A549 treated with Hydrocortisone at 1 μM for 4 hours (cell line): ENCODE measurements at places on chromosomes 6 and 20. TPM values are rescaled to one million over a fixed set of nuclear protein-coding genes. Genes with fewer than 3 reads are reported as not detected.

Gene PSORS1C2
- 0.09 TPM in 1 of 5 replicates, not detected in the others for total RNA-seq

Gene SLC22A16
- total RNA-seq, result not detected in 5 replicates

Gene TM9SF4
- 33.5 to 41.8 TPM (median 37.5 TPM) in 5 replicates for total RNA-seq

Gene BYSL
- total RNA-seq, result 38.5 to 49.8 TPM (median 40.9 TPM) in 5 replicates

Gene TFAP2B
- not detected in 5 replicates for total RNA-seq

Gene BPI
- total RNA-seq, result not detected in 5 replicates

Gene NOX3
- not detected in 5 replicates for total RNA-seq
